ENCODE measurements at places on chromosomes 3 and 15. TPM values are rescaled to one million over a fixed set of nuclear protein-coding genes. Genes with fewer than 3 reads are reported as not detected.

The MOBP gene
- 433 TPM for total RNA-seq

DNA sequence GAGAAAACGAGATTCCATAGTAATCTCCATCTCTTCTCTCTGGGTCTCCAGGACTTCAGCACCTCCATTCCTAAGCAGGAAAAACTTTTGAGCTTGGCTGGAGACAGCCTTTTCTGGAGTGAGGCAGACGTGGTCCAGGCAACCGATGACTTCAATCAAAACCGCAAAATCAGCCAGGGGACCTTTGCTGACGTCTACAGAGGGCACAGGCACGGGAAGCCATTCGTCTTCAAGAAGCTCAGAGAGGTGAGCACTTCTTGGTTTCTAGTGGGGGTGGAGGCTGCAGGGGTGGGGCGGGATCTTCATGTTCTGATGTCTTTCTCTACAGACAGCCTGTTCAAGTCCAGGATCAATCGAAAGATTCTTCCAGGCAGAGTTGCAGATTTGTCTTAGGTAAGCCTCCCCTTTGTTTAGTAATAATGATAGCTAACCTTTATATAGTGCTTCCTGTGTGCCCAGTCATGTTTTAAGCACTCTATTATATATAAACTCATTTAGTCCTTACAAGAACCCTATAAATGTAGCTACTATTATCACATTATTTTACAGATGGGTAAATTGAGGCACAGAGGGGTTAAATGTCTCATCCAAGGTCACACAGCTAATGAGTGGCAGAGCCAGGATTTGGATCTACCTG lies 35.0 kb upstream of the TATDN2 start:
- H3K27me3 ChIP-seq, result no peaks in the 10 kb centered on the region
- no peaks in the 10 kb centered on the region for H3K4me1 ChIP-seq
- no peak overlapping the region for H3K4me3 ChIP-seq
- H3K27ac ChIP-seq, result no peak overlapping the region

DNA sequence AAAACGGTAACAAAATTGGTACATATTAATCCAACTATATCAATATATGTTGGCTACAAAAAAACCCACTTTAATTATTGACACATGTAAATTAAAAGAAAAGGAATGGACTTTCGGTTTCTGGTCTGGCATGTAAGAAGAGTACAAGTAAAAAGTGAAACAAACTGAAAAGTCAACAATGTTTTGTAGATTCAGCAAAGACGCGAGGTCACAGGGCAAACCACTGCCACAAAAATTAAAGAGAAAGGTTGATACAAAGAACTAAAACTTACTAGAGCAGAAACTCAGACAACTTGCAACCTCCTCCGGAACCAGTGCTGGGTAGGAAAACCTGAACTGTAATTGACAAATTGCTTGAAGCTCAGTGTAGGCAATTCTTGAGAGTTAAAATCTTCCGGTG lies 110.6 kb upstream of the ARPP21 start:
- H3K36me3 ChIP-seq, result no peaks in the 10 kb centered on the region
- no peak for DNase-seq
- no peaks in the 10 kb centered on the region for H3K4me1 ChIP-seq
- no peak overlapping the region for H3K4me3 ChIP-seq

The MESP2 gene
- 0.83 TPM for total RNA-seq

The HLTF gene
- 87.7 TPM for total RNA-seq

The ATP13A5 gene
- 0.89 TPM for total RNA-seq

DNA sequence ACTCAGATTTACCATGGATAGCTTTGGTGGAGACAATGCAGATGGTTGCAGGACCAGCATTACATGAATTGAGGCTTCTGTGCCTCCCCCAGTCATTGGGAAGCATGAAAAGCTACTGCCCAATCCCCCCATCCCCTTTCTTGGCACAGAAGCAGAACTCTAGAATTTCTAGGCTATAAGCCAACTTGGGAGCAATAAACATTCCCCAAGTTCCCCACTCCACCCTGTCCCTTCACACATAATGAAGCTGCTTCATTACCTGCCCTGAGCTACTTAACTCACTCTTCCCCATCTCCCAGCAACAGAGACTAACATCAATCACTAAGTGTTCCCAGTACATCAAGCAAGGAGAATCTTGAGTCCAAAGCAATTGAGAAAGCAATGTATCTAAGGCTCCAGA lies 164.5 kb downstream of the RORA start:
- H3K36me3 ChIP-seq, result no peaks in the 10 kb centered on the region
- no peak overlapping the region for H3K27ac ChIP-seq
- no peaks in the 10 kb centered on the region for H3K27me3 ChIP-seq
- no peak overlapping the region for H3K4me3 ChIP-seq
- H3K4me1 ChIP-seq, result peaks cover 16% of the 10 kb centered on the region

The HIGD2B gene
- not detected for total RNA-seq

Data from spinal cord (tissue), 10 donors.